Activated CD4-positive, alpha-beta T cell treated with anti-CD3 and anti-CD28 coated beads for 1 hour (primary cell): ENCODE measurements at places on chromosomes 4 and X.

DNA sequence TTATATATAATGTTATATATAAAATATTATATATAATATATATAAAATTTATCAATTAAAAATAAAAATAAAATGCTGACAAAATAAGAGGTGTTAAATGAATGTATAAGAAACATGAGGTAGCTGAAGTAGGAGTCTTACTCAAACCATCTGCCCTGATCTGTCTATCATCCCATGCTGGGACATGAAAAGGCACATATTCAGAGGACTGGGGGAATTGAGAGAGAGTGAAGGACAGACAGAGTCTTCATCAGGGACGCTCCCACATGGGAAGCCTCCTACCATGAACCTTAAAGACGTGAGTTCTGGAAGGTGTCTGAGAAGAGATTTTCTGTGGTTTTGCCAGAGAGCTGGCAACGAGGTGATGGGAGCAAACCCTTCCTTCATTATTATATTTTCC is 4.1 kb upstream of the ARSF start:
- no peak for DNase-seq

GRCh38 chr4:164779080-164779479 is 25.1 kb downstream of the SMIM31 start:
- no peak for DNase-seq

DNA sequence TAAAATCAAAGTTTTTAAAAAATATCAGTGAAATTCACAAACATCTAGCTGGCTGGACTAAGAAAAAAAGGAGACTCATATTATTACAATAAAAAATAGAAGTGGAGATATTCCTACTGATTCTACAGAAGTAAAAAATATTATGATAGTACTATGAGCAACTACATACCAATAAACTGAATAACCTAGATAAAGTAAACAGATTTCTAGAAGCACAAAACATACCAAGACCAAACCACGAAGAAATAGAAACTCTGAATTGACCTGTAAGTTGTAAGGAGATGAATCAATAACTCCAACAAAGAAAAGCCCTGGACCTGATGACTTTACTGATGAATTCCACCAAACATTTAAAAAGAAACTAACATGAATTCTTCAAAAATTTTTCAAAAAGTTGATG is 867.3 kb downstream of the PCDH18 start:
- no peak for DNase-seq

- no peak for DNase-seq
These were observed 49.9 kb downstream of the ADGRG2 start for GRCh38 chrX:19072372-19072771.

DNA sequence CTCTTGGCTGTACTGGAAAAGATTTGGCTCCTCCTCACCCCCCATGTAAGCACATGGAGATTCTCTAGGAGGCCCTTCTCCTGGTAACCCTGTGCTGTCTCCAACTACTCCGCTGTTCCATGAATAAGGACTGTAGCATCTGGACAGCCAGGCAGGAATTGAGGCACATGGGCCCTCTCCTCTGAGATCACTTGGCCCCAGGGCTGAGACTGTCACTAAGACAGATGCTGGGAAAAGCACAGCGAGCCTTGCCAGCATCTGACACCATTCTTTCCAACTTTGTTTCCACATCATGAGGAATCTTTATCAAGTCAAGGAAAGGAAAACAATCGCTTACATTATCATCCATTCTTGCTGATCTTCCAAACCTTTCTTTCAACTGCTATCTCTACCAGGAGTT is 222.6 kb upstream of the INTU start:
- no peak for DNase-seq

GRCh38 chrX:136212557-136213111 is 38.6 kb downstream of the MAP7D3 start:
- DNase-seq: no peak

GRCh38 chr4:134202166-134202956 is 772 bp upstream of the PABPC4L start:
- DNase-seq: no peak

DNA sequence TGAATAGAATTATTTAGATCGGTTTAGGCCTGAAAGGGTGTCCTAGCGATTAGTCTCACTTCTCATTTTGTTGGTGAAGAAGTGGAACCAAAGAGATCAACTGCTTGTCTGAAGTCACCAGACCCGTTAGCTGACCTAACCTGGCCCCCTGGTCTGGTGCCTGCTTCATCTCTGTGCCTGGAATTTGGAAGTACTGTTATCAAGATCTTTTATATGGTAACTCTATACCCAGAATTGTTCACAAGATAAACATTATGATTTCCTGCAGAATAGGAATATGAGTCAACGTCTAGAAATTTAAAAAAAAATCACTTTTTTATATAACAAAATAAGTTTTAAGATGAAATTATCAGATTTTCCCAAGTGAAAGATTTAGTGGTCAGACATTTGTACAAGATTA is 37.2 kb downstream of the LRP2BP start:
- no peak for DNase-seq

DNA sequence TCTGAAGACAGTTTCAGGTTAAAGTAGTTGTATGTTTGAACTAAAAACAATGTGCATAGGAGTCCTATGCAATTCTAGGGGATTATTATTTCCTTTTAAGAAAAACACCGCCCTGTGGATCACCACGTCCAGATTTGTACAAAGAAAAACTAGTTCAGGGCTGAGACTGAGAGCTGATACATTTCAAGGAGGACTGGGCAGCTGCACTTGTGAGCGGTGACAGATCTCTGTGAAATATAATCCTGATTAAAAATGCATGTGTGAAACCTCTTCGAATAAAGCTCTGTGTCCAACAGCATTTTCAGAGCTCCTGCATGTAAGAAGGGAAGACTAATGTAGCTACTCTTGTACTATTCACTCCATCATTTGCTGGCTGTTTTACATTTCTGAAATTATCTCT is 365.8 kb upstream of the PITX2 start:
- DNase-seq: no peak

DNA sequence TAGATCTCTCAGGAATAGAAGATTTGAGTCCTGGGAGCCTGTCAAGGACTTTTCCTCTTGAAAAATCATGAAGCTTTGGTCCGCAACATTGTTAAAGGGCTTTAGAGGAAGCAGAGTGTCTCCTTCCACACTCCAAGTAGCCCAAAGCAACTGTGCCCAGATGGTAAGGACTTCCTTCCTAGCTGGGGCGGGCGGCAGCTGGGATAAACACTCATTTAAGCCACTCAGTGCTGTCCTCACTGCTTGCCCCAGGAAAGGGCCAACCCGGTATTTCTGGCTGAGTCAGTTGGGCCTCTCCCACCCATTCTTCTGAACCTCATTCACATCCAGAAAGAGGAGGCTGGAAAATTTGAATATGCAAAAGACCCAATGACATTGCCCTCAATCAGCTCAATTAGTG is 144.3 kb downstream of the CHIC2 start:
- no peak for DNase-seq

- DNase-seq: no peak
These were observed 120.7 kb upstream of the MED14 start for GRCh38 chrX:40855932-40856515.

DNA sequence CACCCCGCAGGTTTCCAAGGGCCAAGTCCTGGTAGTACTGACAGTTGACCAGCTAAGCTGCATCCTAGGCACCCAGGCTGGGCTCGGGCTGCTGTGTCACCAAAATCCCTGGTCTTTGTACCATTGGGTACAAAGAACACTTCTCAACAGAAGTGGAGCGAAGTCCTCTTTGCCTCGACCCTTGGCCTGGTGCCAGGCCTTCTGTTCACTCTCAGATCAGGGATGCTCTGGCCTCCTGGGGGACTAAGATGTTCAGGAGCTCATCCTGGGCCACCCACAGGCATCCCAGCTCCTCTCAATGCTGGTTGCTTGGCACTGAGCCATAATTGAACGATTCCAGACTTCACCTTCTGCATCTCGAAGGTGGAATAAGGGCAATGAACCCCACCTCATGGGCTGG is 13.8 kb upstream of the SLC2A9 start:
- DNase-seq: no peak

GRCh38 chr4:146633471-146633800 is 5.3 kb upstream of the POU4F2 start:
- no peak for DNase-seq

DNA sequence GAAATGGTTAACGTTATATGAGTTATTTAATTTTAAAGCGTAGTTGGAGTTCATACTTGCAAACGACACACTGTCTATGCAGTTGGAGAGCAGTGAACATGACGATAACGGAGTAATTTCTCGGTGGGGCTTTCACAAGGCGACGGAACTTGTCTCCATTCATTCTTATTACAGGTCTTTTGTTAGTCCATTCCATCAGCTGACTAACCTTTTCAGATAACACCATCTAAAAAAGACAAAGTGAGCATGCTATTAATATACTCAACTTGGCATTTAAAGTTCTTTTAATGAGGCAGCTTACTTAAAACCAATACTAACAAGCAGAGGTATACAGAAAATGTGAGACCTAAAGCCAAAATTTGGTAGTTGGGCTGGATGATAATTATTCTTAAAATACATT is 19.9 kb downstream of the MAGT1 start:
- no peak for DNase-seq

DNA sequence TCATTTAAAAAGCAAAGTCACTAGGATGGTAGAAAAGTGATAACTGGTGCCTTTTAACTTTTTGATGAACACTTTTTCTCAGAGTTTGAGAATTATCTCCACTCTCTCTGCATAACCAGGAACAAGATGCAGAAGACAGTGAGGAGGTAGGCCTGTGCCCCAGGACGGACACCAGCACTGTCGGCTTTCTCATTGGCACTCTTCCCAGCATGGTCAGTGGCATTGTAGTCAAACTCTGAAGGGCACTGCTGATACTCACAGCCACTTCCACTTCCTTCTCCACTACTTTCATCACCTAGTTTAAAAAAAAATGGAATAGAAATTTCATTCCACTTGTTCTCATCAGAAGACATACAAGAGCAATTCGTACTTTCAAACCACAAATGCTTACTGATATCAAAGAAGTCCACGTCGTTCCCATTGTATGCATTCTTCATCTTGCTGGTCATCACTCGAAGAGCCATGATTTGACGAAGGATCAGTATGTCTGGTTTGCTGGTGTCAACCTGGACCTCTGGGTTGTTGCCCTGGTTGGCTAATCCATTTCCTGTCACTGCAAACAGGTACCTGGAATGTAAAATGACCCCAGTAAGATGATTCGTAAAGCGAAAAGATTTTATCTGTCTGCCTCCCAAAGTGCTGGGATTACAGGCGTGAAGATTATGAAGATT is 84.8 kb upstream of the TFDP3 start:
- no peak for DNase-seq

- DNase-seq: no peak
These were observed 479.3 kb downstream of the INPP4B start for GRCh38 chr4:142366769-142367181.

DNA sequence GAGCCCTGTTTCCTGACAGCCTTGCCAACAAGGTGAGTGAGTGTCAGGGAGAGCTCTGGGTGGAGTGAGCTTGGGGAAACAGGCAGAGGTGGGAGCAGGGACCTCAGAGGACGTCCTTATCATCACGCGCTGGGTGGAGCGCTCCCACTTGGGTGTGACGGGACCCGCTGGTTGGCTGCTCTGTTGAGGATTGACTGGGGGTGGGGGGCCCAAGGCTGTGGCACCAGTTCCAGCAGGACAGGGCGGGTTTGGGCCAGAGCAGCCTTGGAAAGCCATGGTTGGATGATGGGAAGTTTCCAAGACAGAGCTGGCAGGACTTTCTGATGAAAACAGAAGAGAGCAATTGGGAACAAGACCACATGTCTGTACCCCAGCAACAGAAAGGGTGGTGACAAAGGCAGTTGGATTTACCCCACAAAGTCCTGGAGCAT is 3.0 kb upstream of the PCGF3 start:
- DNase-seq: no peak

DNA sequence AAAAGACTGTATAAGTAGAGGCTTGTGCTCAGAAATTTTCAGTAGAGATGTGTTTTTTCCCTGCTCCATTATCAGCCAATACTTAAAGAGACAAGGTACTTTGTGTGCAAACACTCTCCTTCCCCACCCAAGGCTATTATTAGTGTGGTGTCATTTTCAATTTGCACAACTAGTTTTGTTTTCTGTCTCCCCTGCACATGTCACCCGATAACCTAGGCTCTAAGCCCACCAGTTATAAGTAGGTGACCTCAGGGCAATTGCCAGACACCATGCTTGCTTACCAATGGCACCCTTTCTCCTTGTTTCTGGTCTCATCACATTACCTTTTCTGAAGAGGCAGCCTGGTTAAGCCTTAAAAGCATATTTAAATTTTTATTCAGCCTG is 8.0 kb upstream of the GUCY1A1 start:
- no peak for DNase-seq

DNA sequence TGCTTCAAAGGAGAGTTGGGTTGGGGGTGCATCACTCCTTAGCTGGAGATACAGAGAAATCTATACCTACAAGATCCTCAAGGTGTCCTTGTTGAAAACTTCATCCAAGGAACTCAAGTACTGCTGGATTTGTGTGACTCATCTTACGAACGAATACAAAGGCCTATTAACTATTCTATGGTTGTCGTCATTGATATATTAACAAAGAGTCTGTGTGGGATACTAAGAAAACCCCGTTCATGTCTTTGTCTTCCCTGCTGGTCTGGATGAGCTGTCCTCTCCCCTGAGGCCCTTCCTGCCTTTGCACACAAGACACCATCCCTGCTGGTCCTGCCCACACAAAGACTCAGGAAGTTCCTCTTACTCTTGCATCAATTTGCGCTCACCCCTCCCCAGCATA is 54.9 kb upstream of the IRF2 start:
- DNase-seq: no peak
